ENCODE measurements at places on chromosomes 12 and 14.

DNA sequence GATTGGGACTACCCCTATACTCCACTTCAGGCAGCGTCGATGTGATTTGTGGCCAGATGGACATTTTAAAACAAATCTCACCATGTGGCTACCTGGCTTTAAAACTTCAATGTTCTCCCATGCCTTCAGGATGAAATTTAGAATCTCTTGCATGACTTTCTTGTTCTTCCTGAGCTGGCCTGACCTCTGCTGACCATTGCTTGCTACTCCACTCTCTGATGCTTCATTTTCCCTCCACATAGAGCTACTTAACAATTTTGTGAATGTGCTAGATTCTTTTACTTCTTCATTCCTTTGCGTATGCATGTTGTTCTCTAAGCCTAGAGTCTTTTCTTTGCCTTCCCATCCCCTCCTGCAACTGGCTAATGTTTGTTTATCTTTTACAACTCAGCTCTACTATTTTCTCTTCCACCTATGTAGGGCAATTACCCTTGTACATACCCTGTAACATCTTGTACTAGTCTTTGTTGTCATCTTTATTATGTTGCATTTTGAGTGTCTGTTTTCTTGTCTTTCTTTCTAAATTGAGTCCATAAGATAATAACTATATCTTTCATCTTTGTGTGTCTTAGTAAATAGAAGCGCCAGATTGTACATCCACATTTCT, 41.2 kb downstream of the YLPM1 start:
- no peak for DNase-seq

GRCh38 chr14:69625299-69626131, 14.1 kb downstream of the SUSD6 start:
- no peak for DNase-seq

- DNase-seq = no peak
Measured at GRCh38 chr12:59388176-59388575, 207.7 kb upstream of the SLC16A7 start.

DNA sequence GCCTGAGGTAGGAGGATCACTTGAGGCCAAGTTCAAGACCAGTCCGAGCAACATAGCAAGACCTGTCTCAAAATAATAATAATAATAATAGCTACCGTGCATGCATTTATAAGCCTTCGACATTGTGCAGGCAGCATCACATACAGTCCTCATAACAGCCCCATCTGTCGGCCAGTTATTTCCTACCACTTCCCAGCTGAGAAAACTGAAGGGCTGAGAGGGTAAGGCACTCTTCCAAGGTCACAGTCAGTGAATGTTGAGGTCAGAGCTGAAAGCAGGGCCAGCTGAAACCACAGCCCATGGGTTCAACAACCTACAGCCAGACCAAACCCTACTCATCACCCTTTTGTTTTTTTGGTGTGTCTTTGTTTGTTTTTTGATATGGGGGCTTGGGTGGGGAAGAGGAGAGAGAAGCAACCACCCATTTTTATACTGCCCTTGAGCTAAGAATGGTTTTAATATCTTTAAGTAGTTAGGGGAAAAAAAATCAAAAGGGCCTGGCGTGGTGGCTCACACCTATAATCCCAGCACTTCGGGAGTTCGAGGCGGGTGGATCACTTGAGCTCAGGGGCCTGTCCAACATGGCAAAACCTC, 16.8 kb upstream of the ITPK1 start:
- DNase-seq = no peak

DNA sequence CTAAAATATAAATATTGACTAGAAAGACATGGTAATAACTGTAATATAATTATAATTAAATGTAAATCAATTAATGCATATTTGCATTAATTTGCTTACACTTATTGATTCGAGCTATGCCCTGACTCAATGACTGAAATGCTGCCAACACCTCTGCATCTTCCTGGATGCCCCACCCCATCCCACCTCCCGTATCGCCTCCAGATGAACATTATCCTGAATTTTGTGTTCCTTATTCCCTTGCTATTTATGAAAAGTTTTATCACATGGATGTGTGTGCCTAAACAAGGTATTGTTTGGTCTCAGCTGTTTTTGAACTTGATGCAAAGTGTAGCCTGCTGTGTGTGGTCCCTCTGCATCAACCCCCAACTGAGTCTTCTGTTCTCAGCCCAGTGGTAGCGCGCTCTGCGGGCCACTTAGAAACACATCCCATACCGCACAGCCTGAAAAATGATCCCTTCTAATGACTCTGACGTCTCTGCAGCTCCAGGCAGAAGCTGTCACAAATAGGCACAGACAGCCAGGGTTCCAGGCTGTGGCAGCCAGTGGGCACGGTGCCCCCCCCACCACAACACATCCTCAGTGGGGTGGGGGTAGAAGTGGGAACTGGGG, 96.5 kb downstream of the PRMT8 start:
- no peak for DNase-seq
